ENCODE measurements at places on chromosomes 1 and 21. TPM values are rescaled to one million over a fixed set of nuclear protein-coding genes. Genes with fewer than 3 reads are reported as not detected.

The GNL2 gene
- total RNA-seq = 68.9 TPM

The TNNT2 gene
- not detected for total RNA-seq

The PRELP gene
- total RNA-seq = not detected

The RNU1-4 gene
- total RNA-seq = 2,397 TPM

The RIIAD1 gene
- total RNA-seq = not detected

The OR2AK2 gene
- total RNA-seq = not detected

The ROR1 gene
- 0.05 TPM for total RNA-seq

The VSIG8 gene
- not detected for total RNA-seq

The TIAM1 gene
- 42.3 TPM for total RNA-seq

The RPE65 gene
- total RNA-seq = not detected

The SPATA1 gene
- total RNA-seq = 1.0 TPM

The PRMT2 gene
- total RNA-seq = 92.2 TPM

The GPX7 gene
- 23.0 TPM for total RNA-seq

The SPATA46 gene
- total RNA-seq = not detected

The NCMAP gene
- total RNA-seq = not detected

The OLFML2B gene
- total RNA-seq = not detected

The PSRC1 gene
- 19.5 TPM for total RNA-seq

The FCAMR gene
- total RNA-seq = 0.07 TPM

The DCST1 gene
- not detected for total RNA-seq

The DNAH14 gene
- total RNA-seq = 0.52 TPM

The URB1 gene
- 22.4 TPM for total RNA-seq

The SOX13 gene
- total RNA-seq = 0.50 TPM

The PDE9A gene
- total RNA-seq = 10.4 TPM

The DDX59 gene
- total RNA-seq = 21.3 TPM

The STUM gene
- total RNA-seq = not detected

The MIXL1 gene
- not detected for total RNA-seq

The ATXN7L2 gene
- total RNA-seq = 10.5 TPM

The ESPN gene
- 1.1 TPM for total RNA-seq

The MAP3K6 gene
- total RNA-seq = 12.7 TPM

The TNN gene
- total RNA-seq = not detected

The RGS16 gene
- total RNA-seq = 10.2 TPM

The ETV3L gene
- not detected for total RNA-seq

The PLPPR4 gene
- not detected for total RNA-seq

The SLAMF7 gene
- total RNA-seq = 6.8 TPM

The TNFRSF4 gene
- 47.8 TPM for total RNA-seq

The SMCP gene
- not detected for total RNA-seq

The HJV gene
- not detected for total RNA-seq

The PMVK gene
- 47.9 TPM for total RNA-seq

The MYBPH gene
- total RNA-seq = not detected

The TMOD4 gene
- 2.8 TPM for total RNA-seq

The WNT2B gene
- not detected for total RNA-seq
